ENCODE measurements at places on chromosomes 2 and 18.

DNA sequence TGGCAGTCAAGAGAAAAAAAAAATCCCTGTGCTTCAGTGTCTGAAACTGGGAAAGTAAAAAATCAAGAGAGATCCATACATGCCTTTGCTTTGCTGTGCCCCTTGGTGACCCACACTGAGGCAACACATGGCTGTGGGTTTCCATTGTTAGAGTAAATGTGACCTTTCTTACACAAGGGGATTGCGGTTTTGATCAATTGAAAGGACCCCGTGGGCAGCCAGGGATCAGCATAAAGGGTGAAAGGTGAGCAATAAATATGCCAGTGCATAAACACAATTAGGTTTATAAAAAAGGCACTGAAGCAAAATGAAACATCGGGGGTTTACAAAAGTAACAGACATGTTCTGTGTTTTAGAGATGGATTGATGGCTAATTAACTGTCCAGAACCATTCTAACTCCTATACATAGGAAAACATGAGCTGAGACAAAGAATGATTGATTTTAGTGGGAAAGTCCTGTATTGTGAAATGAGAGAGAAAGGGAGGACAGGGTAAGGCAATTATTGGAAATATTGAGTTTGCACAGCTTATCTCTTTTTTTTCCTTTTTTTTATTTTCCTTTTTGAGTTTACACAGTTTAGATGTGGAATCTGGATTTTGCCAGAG, 40.7 kb upstream of the BBS5 start:
- no peak for DNase-seq

- peak; percentile 74 for DNase-seq
Observed at GRCh38 chr2:105114551-105114950, 76.7 kb downstream of the MRPS9 start.

GRCh38 chr18:70373042-70373519, 84.2 kb downstream of the SOCS6 start:
- DNase-seq = peak; percentile 96

DNA sequence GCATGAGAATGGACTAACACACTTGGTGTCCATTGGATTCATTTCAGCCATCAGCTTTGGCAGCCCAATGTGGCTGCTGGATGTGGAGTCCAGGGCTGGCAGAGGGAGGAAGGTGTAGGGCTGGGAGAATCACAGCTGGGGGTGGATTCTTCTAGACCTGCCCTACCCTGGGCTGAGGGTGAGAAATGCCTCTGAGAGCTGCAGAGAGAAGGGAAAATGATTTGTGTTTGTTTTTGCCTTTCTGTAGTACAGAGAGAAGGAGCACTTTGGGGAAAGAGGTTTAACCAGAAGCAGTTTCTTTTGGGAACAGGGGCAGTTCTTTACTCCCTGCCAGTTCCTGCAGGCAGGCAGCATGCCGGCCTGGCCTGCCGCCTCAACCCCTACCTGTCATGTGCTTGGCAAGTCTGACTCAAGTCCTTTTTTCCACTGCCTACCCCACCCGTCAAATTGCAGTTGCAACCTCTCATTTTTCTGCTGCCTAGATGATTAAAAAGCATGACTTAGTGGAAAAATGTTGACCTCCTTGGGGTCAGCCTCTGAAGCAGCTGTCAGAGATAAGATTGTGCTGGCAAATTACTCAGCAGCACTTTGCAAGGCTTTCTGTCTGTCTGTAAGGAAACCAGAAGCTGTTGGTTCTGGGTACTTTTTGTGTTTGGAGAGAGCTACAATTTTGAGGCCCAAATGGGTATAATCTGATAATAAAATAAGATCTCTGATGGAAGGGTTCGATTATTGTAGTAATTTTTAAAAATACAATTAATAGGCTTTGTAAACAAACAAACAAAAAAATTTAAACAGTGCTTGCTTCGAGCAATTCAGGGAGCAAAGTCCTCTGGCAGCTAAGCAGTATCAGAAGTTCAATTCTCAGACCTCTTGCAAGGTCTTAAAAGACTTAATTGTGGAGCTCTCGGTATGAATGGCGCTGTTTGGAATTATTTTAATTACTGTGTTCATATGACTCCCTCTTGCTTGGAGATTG, 21.7 kb downstream of the LBH start:
- peak; percentile 88 for DNase-seq

GRCh38 chr18:51275712-51276476, 78.4 kb upstream of the MEX3C start:
- DNase-seq = peak; percentile 20

DNA sequence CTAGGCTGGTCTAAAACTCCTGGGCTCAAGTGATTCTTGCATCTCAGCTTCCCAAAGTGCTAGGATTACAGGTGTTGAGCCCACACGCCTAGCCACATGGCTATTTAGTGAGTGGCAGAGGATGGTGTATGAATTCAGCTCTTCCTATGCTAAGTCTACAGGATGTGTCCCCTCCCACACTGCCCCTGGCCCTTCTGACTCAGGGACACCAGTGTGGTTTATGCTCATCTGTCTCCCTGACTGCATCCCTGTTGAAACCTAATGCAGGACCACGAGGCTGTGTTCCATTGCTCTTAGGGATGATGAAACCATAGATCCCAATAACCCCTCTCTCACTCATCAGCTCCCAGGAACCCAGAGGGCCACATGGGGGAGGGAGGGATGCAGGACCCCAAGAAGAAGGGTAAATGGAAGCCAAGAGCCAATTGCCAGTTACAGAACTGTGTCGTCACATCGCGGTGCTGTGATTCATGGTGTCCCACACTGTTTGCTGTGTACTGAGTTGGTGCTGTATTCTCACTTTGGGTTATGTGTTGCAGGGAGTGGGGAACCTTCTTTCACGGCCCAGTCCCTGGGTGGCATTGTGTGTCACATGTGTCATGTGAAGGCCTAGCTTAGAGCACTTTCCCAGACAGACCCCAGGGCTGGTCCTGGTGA, 102.9 kb upstream of the HAAO start:
- DNase-seq = no peak

DNA sequence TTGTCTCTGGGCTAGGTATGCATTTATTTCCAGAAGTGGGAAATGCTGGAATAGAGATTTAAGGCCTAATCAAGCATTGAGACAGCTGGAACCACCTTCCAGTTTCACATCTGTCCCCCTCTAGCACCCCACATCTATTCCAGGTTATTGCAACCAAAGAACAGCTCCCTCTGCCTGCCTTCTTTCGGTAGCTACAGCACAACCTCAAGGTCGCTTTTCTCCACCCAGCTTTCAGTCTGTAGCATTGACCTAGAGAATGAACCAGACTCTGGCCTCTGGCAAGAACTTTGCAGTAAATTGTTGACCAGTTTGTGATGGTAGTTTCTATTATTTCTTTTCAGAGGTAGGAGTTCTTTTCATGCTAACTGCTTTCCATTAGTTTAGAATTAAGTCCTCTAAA, 484.2 kb downstream of the DLGAP1 start:
- no peak for DNase-seq

DNA sequence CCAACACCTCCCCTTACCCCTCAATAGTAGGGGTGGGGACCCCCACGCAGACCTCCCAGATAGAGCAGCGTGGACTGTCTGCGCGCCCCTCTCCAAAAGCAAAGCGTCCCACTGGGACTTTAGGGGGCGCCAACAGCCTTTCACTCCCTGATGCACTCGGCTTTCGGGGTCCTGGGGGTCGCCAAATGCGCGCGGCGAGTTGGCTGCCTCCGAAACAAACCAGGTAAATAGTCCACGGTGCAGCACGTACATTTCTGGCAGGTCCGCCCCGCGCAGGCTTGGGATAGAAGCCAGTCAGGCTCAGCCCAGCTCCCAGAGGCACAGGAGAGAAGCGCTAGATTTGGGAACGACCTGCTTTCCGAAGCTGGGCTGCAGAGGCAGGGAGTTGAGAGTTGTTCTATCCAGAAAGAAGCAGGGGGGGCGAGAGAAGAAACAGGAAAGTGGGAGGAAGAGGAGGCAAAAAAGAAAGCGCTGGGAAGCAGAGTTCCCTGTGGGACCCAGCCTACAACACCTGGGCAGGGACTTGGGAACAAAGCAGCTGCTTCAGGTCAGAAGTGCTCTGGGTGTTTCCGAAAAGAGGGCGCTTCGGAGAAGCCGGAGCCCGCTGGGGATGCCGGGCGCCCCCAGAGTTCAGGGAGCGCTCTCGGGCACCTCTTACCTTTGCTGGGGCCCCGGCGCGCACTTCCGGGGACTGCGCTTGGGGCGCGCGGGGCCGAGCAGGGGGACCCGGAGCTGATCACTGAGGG, 544 bp downstream of the EVA1A start:
- DNase-seq = peak; percentile 63

DNA sequence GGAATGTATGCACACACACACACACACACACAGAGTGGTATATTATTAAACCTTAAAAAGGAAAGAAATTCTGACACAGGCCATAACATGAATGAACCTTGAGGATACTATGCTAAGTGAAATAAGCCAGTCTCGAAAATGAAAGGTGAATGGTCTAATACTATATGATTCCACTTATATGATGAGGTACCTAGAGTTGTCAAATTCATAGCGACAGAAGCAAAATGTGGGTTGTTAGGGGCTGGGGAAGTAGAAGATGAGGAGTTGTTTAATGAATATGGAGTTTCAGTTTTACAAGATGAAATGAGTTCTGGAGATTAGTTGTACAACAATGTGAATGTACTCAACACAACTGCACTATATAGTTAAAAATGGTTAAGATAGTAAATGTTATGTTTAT, 118.1 kb downstream of the ABCA12 start:
- DNase-seq = no peak

DNA sequence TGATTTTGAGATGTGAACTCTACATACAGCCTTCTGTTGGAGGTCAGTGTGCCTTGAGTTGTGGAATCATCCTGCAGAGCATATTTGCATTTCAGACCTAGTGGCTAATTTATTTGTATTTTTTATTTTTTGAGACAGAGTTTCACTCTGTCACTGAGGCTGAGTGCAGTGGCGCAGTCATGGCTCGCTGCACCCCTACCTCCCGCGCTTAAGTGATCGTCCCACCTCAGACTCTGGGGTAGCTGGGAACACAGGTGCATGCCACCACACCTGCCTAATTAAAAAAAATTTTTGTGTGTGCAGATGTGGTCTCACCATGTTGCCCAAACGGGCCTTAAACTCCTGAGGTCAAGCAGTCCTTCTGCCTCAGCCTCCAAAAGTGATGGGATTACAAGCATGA, 104.4 kb downstream of the ASXL3 start:
- no peak for DNase-seq

DNA sequence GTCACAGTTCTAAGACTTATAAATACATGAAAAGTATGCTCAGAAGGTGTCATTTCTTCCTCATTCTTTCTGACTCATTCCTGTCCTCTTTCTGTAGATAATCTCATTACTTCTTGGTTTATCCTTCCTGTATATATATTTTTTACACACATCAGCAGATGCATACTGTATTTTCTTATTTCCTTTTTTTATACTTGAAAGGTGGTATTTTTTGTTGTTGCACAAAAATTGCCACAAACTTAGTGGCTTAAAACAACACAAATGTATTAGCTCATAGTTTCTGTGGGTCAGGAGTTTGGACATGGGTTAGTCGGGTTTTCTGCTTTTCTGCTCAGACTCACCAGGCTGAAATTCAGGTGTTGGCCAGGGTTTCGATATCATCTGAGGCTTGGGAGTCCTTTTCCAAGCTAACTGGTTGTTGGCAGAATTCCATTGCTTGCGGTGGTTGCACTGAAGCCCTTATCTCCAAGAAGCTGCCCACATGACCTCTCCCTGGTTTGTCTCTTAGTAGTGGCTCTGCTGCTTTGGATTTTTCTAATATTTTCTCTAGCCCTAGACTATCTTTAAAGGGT, 162.6 kb downstream of the FMNL2 start:
- DNase-seq = no peak

DNA sequence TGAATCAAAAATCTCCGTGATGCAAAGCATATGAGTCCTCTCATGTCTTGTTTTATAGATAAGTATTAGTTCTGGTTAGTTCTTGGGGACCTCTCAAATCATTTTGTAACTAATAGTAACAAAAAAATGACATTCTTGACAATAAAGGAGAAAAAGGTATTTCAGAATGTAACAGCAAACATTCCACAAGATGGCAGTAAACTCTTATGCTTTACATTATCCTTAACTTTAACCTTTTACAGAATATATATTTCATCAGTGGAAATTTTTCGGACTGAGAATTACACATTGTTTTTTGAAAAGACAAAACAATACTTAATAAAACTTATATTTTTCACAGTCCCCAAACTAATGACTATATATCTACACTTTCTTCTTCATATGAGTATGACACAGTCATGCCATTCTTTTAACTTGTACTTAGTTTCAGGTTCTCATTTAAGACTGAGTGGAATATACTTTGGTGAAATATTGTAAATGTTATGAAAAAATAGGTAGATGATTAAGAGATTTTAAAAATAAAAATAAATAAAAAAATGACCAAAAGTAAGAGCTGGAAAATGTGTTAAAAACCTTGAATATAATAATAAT, 142.9 kb upstream of the NXPH2 start:
- peak; percentile 43 for DNase-seq

GRCh38 chr2:227616631-227617030, 667 bp upstream of the SCYGR4 start:
- no peak for DNase-seq

GRCh38 chr2:100339823-100340222, 17.5 kb upstream of the LONRF2 start:
- no peak for DNase-seq

- DNase-seq = peak; percentile 70
Observed at GRCh38 chr2:108586116-108586515, 51.8 kb downstream of the LIMS1 start.

DNA sequence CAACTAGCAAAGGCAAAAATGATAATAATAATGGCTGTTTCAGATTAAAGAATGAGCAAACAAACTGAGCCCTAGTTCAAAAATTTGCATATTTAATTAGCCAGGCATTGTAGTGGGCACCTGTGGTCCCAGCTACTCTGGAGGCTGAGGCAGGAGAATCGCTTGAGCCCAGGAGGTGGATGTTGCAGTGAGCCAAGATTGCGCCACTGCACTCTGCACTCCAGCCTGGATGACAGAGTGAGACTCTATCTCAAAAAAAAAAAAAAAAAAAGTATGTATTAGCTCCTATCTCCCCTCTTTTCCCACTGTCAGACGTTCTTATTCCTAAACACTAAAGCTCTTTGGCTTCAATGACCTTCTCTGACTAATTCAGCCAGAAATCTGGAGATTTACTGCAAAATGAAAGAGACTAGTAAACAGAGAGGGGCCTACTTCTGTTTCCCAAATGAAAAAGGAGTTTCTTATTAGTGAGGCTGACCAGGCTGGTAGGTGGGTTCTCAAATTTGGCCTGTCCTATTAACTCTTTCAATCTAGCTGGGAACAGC, 3.9 kb upstream of the SRBD1 start:
- DNase-seq = no peak

DNA sequence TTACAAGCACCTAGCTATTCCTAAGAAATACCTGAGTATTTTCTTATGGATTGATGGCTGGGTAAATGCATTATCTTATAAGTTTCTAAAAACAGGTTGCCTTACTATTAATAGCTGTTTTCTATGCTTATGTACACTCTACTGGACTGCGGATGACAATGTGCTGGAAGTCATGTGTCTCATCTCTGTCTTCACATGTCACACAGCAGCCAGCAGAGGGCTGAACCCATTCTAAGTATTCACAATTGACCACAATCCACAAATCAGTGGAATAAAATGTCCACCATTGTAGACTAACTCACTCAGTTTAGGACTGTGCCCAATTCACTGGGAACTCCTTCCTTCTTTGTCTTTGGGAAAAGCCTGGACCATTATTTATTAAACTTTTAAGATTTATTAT, 371.2 kb downstream of the INSIG2 start:
- peak; percentile 21 for DNase-seq

Data from GM23248 (cell line).